ENCODE measurements at places on chromosomes 5 and 9. TPM values are rescaled to one million over a fixed set of nuclear protein-coding genes. Genes with fewer than 3 reads are reported as not detected.

GRCh38 chr9:6917162-6917561, 159.4 kb downstream of the KDM4C start:
- no peaks in the 10 kb centered on the region for H3K36me3 ChIP-seq
- DNase-seq = no peak
- H3K27ac ChIP-seq = no peak overlapping the region
- H3K27me3 ChIP-seq = no peaks in the 10 kb centered on the region
- H3K4me1 ChIP-seq = no peaks in the 10 kb centered on the region

DNA sequence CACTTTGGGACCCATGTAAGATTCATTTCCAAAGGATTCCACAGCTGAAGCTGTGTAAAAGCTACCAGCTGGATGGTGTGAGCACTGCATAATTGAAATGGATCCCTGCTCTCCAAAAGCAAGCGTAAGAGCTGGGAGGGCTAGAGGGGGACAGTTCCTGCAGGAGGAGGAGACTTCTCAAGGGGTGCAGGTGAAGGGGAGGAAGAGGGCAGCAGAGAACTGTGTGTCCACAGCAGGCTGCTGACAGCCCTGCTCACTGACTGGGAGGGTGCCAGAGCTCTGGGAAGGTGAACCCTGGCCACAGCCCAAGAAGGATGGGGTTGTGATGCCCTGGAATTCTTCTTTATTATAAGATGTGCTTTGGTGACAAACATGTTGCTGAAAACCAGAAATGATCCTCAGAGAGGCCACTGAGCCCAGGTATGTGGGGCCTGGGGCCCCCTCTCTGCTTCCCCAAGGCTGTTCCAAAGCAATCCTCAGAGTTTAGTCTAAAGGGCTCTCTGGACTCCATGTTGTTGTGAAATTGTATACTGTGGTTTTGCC, 112.8 kb upstream of the SLC25A48 start:
- H3K4me3 ChIP-seq = no peak overlapping the region
- no peaks in the 10 kb centered on the region for H3K4me1 ChIP-seq
- no peak overlapping the region for H3K27ac ChIP-seq
- no peaks in the 10 kb centered on the region for H3K27me3 ChIP-seq

DNA sequence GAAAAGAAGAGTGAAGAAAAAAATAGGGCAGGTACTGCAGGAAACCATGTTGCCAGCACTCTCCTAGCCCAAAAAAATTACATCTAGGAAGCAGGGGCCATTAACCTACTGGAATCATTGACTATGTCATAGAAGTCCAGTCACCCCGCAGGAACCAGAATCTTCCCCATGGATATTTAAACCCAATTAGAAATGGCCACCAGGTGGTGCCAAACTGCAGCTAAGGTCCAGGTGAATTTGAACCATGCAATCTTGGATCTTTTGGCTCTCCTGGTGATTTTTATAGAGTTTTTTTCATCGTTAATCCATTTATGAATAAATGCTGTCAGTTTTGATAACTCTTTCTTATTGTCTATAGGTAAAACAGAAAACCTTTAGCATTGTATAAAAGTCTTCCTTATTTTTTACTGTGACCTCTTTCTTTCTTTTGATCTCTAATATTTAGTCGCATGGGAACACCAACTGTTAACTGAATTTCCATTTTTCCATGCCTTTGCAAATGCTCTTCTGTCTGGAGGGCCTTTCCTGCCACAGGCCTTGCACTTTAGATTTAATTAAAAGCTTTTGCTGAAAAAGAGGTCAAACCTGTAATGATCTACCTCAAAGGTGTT, 147.5 kb upstream of the FGF10 start:
- H3K36me3 ChIP-seq = no peaks in the 10 kb centered on the region
- no peak overlapping the region for H3K4me3 ChIP-seq
- no peak for DNase-seq
- H3K27me3 ChIP-seq = no peaks in the 10 kb centered on the region
- no peak overlapping the region for H3K27ac ChIP-seq
- H3K4me1 ChIP-seq = no peaks in the 10 kb centered on the region

DNA sequence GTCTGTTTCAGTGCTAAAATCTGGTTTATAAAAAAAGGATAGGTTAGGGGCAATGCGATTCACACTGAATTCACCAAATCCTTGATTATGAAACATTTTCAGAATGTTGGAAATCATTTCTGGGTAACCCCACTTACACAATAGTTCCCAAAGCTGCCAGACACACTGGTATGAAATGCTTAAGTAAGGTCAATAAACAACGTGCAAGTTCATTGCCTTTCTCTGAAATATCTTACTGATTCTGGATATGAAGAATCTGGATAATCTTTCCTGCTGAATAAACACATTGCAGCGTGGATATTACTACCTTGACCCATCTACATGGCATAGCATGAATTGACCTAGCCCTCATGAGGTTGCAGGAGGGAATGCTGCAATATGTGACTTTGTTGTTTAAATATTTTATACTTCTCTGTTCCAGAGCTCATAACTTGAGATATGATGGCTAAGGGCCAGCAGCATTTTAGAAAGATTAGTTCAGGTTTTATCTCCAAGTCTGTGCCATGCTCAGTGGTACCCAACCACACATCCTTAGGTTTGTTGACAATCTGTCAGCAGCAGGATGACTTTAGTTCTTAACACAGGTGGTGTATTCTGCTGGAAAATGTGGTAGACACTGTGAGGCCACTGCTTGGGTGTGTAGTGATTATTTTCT, 121.0 kb downstream of the NREP start:
- H3K4me3 ChIP-seq = no peak overlapping the region
- H3K36me3 ChIP-seq = no peaks in the 10 kb centered on the region

DNA sequence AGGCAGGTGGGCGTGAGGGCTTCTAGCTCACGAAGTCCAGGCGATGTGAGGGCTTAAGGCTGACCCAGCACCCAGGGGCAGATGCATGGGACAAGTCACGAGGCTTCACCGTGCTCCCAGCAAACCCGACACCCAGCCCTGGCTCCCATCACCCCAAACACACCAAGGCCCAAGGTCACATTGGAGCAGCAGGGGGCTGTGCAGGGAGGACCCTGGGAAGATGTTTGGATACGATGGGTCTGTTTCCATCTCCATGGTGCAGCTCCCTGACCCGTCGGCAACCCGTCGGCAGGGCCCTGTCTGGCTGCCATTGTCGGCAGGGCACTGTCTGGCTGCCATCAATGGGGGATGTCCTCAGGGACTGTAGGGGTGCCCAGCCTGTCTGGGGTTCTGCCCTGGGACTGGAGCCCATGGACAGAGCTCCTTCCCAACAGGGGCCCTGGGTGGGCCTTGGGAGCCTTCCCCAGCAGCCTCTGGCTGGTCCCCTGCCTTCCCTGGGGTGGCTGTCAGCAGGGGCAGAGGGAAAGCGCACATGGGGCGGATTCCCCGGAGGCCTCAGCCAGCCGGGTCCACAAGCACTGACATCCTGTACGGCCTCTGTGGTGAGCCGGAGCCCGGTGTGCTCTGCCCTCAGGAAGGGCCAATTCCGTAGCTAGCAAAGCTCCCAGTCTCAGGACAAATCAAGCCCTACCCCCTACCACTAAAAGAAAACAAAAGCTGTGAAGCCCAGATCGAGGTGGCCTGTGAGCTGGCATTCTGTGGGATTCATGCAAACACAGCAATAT, 47.1 kb downstream of the NACC2 start:
- no peak for DNase-seq
- no peaks in the 10 kb centered on the region for H3K36me3 ChIP-seq
- no peak overlapping the region for H3K4me3 ChIP-seq
- no peak overlapping the region for H3K27ac ChIP-seq

GRCh38 chr5:150534811-150535210, 26.9 kb downstream of the NDST1 start:
- H3K27ac ChIP-seq = no peak overlapping the region
- no peak overlapping the region for H3K4me3 ChIP-seq
- no peaks in the 10 kb centered on the region for H3K4me1 ChIP-seq
- H3K36me3 ChIP-seq = no peaks in the 10 kb centered on the region
- no peaks in the 10 kb centered on the region for H3K27me3 ChIP-seq

DNA sequence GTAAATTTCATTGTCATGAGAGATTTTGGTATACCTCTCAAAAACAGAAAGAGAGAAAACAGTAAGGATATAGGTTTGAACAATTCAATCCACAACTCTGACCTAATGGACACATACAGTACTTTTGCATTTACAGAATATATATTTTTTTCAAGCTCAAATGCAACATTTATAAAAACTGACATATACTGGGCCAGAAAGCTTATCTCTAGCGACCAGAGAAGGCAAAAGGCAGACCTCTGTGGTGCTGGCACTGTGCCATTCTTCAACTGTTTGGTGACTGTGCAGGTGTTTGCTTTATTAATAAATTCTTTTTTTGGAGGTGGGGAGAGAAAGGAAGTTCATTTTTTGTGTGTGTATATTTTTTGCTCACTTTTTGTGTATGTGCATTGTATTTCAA, 6.0 kb upstream of the PLAC8L1 start:
- DNase-seq = no peak
- no peaks in the 10 kb centered on the region for H3K4me1 ChIP-seq
- H3K4me3 ChIP-seq = no peak overlapping the region

- no peaks in the 10 kb centered on the region for H3K4me1 ChIP-seq
- H3K27me3 ChIP-seq = no peaks in the 10 kb centered on the region
- H3K36me3 ChIP-seq = no peaks in the 10 kb centered on the region
- peak overlapping the region; percentile 81 for H3K27ac ChIP-seq
Observed at GRCh38 chr9:120893611-120894307, 16.8 kb upstream of the PHF19 start.

- H3K36me3 ChIP-seq = no peaks in the 10 kb centered on the region
- no peaks in the 10 kb centered on the region for H3K27me3 ChIP-seq
- no peak overlapping the region for H3K27ac ChIP-seq
- H3K4me3 ChIP-seq = no peak overlapping the region
- DNase-seq = no peak
Observed at GRCh38 chr9:134887686-134888602, 7.3 kb downstream of the FCN2 start.

GRCh38 chr5:95644351-95645042, 2.1 kb upstream of the RFESD start:
- H3K4me3 ChIP-seq = no peak overlapping the region
- no peaks in the 10 kb centered on the region for H3K36me3 ChIP-seq
- no peaks in the 10 kb centered on the region for H3K27me3 ChIP-seq
- H3K27ac ChIP-seq = peak overlapping the region; percentile 93

DNA sequence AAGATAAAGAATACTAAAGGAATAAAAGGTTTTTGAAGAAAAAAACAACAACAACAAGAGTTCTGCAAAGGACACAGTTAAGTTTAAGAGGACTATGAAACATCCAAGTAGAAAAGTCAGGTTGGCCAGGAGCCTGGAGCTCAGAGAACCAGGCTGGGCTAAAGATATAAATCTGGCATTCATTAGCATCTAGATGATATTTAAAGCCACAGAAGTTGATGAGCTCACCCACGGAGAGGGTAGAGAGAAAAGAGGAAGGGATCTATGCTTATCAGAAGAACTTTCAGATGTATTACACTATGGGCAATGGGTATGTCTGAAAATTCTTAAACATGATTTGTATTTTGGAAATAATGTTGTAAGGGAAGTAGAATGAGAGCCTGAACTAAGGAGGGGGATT, 9.9 kb downstream of the MIER3 start:
- no peaks in the 10 kb centered on the region for H3K27me3 ChIP-seq
- no peak overlapping the region for H3K27ac ChIP-seq
- no peaks in the 10 kb centered on the region for H3K4me1 ChIP-seq
- no peak for DNase-seq

DNA sequence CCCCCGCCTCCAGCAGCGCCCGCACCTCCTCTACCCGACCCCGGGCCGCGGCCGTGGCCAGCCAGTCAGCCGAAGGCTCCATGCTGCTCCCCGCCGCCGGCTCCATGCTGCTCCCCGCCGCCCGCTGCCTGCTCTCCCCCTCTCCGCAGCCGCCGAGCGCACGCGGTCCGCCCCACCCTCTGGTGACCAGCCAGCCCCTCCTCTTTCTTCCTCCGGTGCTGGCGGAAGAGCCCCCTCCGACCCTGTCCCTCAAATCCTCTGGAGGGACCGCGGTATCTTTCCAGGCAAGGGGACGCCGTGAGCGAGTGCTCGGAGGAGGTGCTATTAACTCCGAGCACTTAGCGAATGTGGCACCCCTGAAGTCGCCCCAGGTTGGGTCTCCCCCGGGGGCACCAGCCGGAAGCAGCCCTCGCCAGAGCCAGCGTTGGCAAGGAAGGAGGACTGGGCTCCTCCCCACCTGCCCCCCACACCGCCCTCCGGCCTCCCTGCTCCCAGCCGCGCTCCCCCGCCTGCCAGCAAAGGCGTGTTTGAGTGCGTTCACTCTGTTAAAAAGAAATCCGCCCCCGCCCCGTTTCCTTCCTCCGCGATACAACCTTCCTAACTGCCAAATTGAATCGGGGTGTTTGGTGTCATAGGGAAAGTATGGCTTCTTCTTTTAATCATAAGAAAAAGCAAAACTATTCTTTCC, 19.3 kb downstream of the CDKN2A start:
- H3K27me3 ChIP-seq = peaks cover 21% of the 10 kb centered on the region
- H3K36me3 ChIP-seq = no peaks in the 10 kb centered on the region
- DNase-seq = no peak
- H3K4me3 ChIP-seq = no peak overlapping the region

GRCh38 chr5:133895979-133896845, 72.2 kb downstream of the C5orf15 start:
- no peaks in the 10 kb centered on the region for H3K36me3 ChIP-seq
- no peaks in the 10 kb centered on the region for H3K27me3 ChIP-seq
- H3K4me1 ChIP-seq = no peaks in the 10 kb centered on the region
- H3K4me3 ChIP-seq = no peak overlapping the region

DNA sequence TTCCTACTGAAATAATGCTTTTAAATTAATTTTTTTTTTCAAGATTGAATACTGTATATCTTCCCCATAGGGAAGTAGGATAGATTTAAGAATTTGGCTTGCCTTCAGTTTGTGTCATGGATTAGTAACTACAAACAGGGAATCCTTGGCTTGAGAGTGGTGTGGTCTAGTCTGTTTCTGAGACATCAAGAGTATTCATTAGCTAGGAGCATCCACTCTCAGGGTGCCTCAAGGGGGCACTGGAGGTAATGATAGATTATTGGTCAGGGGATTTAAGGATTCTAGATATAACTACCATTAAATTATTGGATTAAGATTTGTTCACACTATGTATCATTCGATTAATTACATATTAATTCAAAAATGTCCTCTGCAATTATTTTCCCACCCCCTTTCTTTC, 91.8 kb upstream of the TXNDC8 start:
- H3K4me1 ChIP-seq = no peaks in the 10 kb centered on the region
- H3K27ac ChIP-seq = no peak overlapping the region
- no peaks in the 10 kb centered on the region for H3K27me3 ChIP-seq
- H3K36me3 ChIP-seq = no peaks in the 10 kb centered on the region

- H3K27me3 ChIP-seq = no peaks in the 10 kb centered on the region
- no peak for DNase-seq
- H3K27ac ChIP-seq = no peak overlapping the region
- no peak overlapping the region for H3K4me3 ChIP-seq
- H3K36me3 ChIP-seq = no peaks in the 10 kb centered on the region
Observed at GRCh38 chr5:53929570-53929969, 369.1 kb downstream of the NDUFS4 start.

GRCh38 chr5:134647750-134648424, 698 bp upstream of the SEC24A start:
- peak overlapping the region; percentile 95 for H3K27ac ChIP-seq
- no peaks in the 10 kb centered on the region for H3K36me3 ChIP-seq
- H3K4me1 ChIP-seq = no peaks in the 10 kb centered on the region
- DNase-seq = peak; percentile 19
- H3K4me3 ChIP-seq = peak overlapping the region; percentile 83

Gene LCN10
- 0.55 TPM for total RNA-seq

Gene TYRP1
- not detected for total RNA-seq

Gene ANGPTL2
- total RNA-seq = 27.5 TPM

Gene PCDHGA6
- total RNA-seq = 16.1 TPM

Gene GHR
- total RNA-seq = 1.8 TPM

Gene UAP1L1
- total RNA-seq = 0.51 TPM

Gene TAF11L10
- total RNA-seq = not detected

Gene TXN
- 97.6 TPM for total RNA-seq

Data from uterus (tissue), 4 donors.